ENCODE measurements at places on chromosomes 7 and 10. TPM values are rescaled to one million over a fixed set of nuclear protein-coding genes. Genes with fewer than 3 reads are reported as not detected.

The UNC5B gene
- 0.22 TPM for total RNA-seq

The HOXA5 gene
- 6.4 TPM for total RNA-seq

The PNLIPRP2 gene
- not detected for total RNA-seq

The PON1 gene
- total RNA-seq, result 0.34 TPM

The HTR5A gene
- total RNA-seq, result not detected

The EMX2 gene
- 7.0 TPM for total RNA-seq

The CYP3A4 gene
- total RNA-seq, result 0.34 TPM

The DLX5 gene
- not detected for total RNA-seq

The CNPY1 gene
- total RNA-seq, result not detected

The ADAM12 gene
- total RNA-seq, result 11.5 TPM

The NEUROG3 gene
- total RNA-seq, result not detected

The SDK1 gene
- 11.2 TPM for total RNA-seq

The FAM25A gene
- not detected for total RNA-seq

The CUZD1 gene
- 0.44 TPM for total RNA-seq

The PHKG1 gene
- total RNA-seq, result not detected

The KCNIP2 gene
- total RNA-seq, result 47.1 TPM

The TMEM178B gene
- total RNA-seq, result 0.94 TPM

The CDHR1 gene
- total RNA-seq, result 0.22 TPM

The CD36 gene
- 2,701 TPM for total RNA-seq

The OR2A42 gene
- total RNA-seq, result 0.44 TPM

The SLC26A5 gene
- total RNA-seq, result not detected

The GALNT17 gene
- 2.5 TPM for total RNA-seq

The ZNF735 gene
- not detected for total RNA-seq

The IFIT3 gene
- total RNA-seq, result 8.2 TPM

The CREB5 gene
- 25.3 TPM for total RNA-seq

The SPDYE2B gene
- not detected for total RNA-seq

The FRA10AC1 gene
- 13.1 TPM for total RNA-seq

The WNT8B gene
- not detected for total RNA-seq

The LIPN gene
- total RNA-seq, result not detected

The SPDYE5 gene
- not detected for total RNA-seq

The C10orf105 gene
- 0.19 TPM for total RNA-seq

The HMX3 gene
- not detected for total RNA-seq

The GTF2IRD2 gene
- 45.0 TPM for total RNA-seq

The VWDE gene
- not detected for total RNA-seq

The ZNF33A gene
- total RNA-seq, result 42.7 TPM

The PRKAR1B gene
- 11.6 TPM for total RNA-seq

The HNRNPA2B1 gene
- total RNA-seq, result 196 TPM

The ZNF722 gene
- total RNA-seq, result not detected

The FAS gene
- total RNA-seq, result 10.0 TPM

The CPVL gene
- 42.9 TPM for total RNA-seq

The COL1A2 gene
- total RNA-seq, result 320 TPM

The SPDYE11 gene
- total RNA-seq, result not detected

The TBXAS1 gene
- 48.2 TPM for total RNA-seq

The GDF2 gene
- total RNA-seq, result not detected

The SLC29A4 gene
- 20.7 TPM for total RNA-seq

The TMUB1 gene
- 18.3 TPM for total RNA-seq

The LRRTM3 gene
- total RNA-seq, result not detected

The ITPRID1 gene
- total RNA-seq, result not detected

The ARHGAP19 gene
- total RNA-seq, result 5.7 TPM

Measured in subcutaneous adipose tissue (tissue), 4 donors.